SW 1271 (cell line): ENCODE measurements at places on chromosomes 3 and 15.

- DNase-seq = no peak
Measured at GRCh38 chr15:60479361-60480110, 594 bp upstream of the ICE2 start.

GRCh38 chr15:64903326-64903950 is 8.3 kb upstream of the ANKDD1A start:
- DNase-seq = no peak

DNA sequence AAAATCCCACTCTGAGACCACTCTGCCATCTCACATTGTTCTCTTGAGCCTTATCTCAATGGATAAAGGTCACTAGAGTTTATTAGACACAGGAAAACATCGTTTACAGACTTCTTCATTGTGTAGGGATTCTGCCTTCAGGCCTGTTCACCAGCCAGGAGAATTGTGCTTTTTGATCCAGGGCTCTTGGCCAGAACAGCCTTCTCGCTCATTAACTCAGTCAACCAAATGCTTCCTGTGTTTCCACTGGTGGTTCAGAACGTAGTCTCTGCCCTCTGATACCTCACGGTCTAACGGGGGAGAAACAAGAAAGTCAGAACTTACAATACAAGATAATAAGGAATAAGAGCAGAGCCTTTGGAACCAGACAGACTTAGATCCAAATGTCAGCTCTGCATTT is 54.2 kb upstream of the TSEN2 start:
- no peak for DNase-seq

- DNase-seq = no peak
Measured at GRCh38 chr3:160296591-160296990, 71.4 kb downstream of the C3orf80 start.

GRCh38 chr3:39108200-39108710 is 775 bp downstream of the TTC21A start:
- DNase-seq = no peak

GRCh38 chr3:8914491-8914890 is 48.8 kb downstream of the RAD18 start:
- DNase-seq = no peak

DNA sequence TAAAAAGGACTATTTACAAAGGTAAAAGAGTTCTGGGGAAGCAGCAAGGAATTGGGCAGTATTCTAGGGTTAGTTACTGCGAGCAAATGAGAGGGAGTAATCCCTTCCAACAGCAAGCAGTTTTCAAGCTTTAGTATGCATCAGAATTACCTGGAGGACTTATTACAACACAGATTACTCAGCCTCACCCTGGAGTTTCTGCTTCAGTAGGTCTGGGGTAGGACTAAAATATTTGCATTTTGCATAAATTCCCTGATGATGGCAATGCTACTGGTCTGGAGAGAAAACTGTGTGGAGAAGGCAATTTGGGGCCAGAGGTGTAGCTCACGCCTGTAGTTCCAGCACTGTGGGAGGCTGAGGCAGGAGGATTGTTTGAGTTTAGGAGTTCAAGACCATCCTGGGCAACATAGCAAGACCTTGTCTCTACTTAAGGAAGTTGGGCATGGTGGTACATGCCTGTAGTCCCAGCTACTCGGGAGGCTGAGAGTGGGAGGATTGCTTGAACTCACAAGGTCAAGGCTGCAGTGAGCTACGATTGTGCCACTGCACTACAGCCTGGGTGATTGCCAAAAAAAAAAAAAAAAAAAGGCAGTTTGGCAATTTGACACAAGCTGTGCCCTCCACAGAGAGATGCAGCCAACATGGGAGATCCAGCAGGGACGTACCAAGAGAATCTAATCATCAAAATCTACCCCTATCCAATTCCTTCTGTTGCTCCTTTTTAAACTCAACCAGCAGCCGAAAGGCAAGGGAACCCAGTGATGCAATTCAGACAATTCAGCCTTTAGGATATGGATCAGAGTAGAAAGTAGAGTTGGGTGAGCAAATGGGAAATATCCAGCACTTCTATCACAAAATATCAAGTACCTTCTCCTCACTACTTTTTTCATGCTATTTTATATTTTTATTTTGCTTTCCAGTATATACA is 27.1 kb upstream of the AP4E1 start:
- no peak for DNase-seq

DNA sequence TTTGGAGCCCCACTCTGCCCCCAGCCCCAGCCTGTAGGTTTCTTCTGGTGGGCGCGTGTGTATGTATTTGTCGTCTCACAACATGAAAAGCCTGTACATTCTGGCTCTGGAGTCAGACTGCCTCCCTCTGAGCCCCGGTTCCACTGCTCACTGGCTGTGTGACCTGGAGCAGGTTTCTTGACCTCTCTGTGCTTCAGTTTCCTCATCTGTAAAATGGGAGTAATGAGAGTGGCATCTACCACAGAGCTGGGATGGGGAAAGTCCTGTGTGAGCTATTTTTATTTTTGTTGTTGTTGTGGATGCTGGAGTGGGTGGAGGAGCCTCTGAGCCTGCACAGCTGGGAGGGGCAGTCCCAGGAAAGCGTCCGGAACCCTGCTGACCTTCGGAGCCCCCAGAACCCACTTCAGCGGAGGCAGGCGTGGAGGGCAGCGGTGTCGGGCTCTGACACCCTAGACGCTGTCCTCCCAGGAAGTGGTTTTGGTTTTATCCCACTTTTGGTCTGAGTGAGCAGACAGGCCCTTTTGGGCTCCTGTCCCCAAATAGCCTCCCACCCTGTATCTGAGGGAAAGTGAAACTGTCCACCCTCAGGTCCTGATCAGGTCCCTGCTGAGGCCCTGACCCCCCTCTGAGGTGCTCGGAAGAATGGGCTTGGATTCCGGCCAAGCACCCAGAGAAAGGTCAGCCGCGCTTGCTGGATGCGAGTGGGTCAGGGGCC is 103.5 kb downstream of the CHSY1 start:
- no peak for DNase-seq

GRCh38 chr3:138173769-138174420 is 826 bp downstream of the DBR1 start:
- no peak for DNase-seq

DNA sequence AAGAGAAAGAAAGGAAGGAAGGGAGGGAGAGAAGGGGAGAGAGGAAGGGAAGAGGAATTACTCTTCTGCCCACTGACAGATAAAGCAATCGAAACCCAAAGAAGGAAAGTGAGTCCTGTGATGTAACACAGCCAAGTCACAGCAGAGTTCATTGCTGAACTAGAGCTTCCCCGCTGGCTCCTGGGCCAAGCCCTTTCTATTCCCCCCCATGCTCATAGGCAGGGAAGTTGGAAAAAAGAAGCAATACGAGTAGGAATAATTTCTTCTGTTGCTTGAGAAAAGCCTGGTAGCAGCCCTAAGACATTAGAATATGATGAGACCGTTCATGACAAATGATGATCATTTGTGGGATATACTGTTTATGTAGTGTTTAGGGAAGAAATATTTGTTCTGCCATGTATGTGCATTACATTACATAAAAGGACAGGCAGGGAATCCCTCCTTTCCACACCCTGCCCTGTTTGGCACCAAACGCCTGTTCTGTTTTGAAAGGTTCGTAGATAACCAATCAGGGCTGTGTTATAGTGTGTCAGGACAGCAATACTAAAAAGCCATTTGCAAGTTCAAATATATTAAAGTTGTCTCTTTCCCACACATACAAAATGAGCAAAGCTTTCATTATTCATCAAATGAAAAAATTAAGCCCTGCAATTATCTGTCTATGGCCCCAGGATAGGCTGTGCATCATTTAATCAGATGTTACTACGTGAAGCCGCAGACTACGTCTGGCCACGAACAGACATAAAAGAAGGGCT is 111.0 kb upstream of the TRPM1 start:
- no peak for DNase-seq

DNA sequence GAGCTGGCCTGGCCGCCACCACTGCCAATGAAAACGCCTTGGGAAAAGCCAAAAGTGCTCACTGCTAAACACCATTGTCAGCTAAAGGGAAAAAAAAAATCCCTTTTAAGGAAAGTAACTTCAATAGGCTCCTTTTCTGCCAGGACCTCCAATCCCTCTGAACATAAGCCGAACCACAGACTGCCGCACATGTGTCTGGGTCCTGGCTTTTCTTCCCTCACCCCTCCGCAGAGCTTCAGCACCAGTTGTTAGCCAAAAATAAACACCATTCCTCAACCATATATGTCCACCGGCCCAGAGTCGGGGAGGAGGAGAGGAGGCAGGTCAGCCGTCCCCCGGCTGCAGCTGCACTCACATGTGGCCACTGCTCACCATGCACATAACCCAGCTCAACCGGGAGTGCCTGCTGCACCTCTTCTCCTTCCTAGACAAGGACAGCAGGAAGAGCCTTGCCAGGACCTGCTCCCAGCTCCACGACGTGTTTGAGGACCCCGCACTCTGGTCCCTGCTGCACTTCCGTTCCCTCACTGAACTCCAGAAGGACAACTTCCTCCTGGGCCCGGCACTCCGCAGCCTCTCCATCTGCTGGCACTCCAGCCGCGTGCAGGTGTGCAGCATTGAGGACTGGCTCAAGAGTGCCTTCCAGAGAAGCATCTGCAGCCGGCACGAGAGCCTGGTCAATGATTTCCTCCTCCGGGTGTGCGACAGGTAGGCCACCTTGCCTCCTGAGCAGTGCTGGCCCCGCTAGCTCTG is at the start of gene FBXL22:
FBXL22 (plus strand) TSS at position 350 of the 753 bp plus-strand sequence; CDS start at position 356, 6 bp downstream.
- DNase-seq = no peak

DNA sequence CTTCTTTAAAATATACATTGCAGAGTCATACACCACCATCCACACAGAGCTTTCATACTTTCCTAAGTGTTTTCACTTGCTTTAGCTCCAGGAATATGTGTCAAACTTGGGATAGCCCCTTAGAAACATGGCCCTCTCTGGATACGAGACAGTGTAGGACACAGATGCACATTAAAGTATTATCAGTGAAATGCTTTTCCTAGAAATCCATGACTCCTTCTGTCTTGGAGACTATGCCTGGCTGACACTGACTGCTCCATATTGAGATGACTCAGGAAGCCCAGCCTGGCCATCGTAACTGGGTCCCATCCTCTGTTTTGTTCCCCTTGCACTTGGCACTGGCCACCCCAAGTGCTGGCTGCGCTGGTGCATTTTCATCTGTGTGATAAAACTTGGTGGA is 204.8 kb downstream of the PDZRN3 start:
- DNase-seq = no peak

- no peak for DNase-seq
Measured at GRCh38 chr3:51932471-51933370, 9.0 kb downstream of the RRP9 start.

GRCh38 chr3:124995460-124995994 is 60.3 kb downstream of the HEG1 start:
- peak; percentile 34 for DNase-seq

DNA sequence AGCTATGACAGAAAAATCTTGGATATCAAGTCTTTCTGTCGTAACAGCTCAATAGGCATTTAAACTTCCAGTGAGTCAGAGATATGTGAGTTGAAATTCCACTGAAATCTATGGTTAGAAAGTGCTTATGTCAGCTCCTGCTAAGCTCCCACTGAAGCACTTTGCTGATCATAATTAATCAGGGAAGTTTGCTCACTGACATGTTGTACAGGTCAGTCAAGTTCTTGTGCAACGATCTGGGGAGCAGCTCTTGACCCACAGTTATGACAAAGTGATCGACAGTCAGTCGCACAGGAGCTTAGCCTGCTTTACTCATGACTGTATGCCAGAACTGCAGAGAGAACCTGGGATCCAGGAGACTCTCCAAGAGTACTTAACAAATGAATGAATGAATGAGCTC is 453.5 kb downstream of the SOX2 start:
- no peak for DNase-seq
